Suprapubic skin (tissue), 4 donors: ENCODE measurements at places on chromosomes 16 and 17.
A peak's percentile ranks its signal among the peaks of the same experiment; 100 is the strongest.

- H3K4me3 ChIP-seq = no peak overlapping the region
- DNase-seq = no peak
- H3K4me1 ChIP-seq = no peaks in the 10 kb centered on the region
Measured at GRCh38 chr16:9177861-9178260, 86.4 kb downstream of the HAPSTR1 start.

DNA sequence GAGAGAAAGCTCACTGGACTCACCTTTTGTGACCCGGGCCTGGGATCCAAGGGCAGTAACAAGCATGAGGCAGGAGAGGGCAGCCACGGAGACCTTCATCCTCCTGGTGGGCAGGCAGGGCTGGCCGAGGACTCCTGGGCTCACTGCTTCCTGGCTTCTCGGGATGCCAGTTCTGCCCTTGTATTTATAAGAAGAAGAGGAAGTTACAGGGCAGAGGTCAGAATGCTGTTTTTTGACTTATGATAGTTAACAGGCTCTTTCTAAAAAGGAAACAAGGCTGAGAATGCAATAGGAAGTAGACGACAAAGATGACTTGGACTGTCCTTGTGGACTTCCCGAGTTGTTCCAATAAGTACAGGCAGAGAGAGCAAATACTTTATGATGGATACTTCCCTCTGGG, at the start of gene CCL23:
TSS of gene CCL23 (minus strand) at position 174 of the 400 bp plus-strand sequence. CDS start at position 99, 75 bp downstream.
- H3K27me3 ChIP-seq = no peaks in the 10 kb centered on the region
- no peaks in the 10 kb centered on the region for H3K36me3 ChIP-seq
- no peak within 1 kb of the TSS for H3K27ac ChIP-seq
- no peaks in the 10 kb centered on the region for H3K4me1 ChIP-seq
- no peak for DNase-seq

DNA sequence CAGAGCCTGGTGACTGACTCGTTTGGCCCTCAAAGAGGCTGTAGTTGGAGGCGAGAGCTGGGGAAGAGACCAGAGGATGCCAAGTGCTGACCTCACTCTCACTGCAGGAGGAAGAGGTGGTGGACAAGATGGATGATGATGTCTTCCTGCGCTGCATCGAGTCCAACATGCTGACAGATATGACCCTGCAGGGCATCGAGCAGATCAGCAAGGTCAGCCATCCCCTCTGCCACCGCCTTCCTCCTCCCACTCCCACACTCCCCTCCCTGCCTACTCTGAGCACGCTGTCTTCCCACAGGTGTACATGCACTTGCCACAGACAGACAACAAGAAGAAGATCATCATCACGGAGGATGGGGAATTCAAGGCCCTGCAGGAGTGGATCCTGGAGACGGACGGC, 26.9 kb downstream of the POLR2A start:
- no peaks in the 10 kb centered on the region for H3K27me3 ChIP-seq
- peaks cover 10% of the 10 kb centered on the region for H3K4me1 ChIP-seq
- no peak for DNase-seq
- H3K27ac ChIP-seq = no peak overlapping the region
- no peak overlapping the region for H3K4me3 ChIP-seq

GRCh38 chr17:37662353-37662752, 19.1 kb upstream of the DDX52 start:
- no peak for DNase-seq
- H3K27ac ChIP-seq = no peak overlapping the region
- H3K36me3 ChIP-seq = no peaks in the 10 kb centered on the region

DNA sequence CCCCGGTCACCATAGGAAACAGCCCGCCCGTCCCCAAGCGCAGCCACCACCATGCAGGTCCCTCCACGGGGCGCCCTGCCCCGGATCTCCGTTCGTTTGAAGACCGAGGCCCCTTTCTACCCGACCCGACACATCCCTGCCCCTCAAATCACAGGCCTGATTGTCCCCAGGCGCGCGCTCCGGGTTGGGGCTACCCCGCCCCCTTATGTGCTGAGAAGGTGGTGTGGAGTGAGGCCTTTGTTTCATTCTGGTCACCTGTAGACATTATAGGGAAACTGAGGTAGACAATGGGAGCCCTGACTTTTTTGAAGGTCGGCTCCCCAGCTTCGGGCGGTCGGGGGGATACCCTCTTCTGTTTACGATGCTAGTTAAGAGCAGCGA, 763 bp upstream of the ACTG1 start:
- peaks cover 79% of the 10 kb centered on the region for H3K4me1 ChIP-seq
- H3K27ac ChIP-seq = peak overlapping the region; percentile 95
- H3K27me3 ChIP-seq = no peaks in the 10 kb centered on the region
